ENCODE measurements at places on chromosomes 12 and 14.

DNA sequence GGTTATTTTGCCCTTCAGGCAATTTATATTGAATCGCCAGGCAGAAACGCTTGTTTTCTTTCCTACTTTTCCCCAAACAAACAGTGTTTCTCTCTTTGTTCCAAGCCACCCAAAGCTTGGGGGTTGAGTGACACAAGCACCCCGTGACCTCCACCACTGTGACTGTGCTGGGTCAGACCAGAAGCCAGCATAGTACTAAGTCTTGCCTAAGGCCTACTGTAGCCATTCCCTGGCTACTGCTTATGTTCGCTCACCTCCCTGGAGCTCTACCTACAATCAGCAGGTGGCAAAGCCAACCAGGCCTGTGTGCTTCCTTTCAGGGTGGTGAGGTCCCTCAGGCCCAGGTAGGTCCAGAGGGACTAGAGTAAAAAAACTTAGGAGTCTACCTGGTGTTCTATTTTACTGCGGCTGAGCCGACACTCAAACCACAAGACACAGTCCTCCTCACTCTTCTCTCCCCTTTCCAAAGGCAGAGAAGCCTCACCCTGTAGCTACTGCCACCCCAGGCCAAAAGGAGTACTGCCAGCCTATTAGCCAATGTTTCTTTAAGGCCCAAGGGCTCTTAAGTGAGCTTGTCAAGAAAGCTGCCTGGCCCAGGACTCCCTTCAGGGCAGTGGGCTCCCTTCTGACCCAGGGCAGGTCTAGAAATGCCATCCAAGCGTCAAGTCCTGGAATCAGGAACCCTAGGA lies 411.8 kb upstream of the MIS18BP1 start:
- no peak for DNase-seq

DNA sequence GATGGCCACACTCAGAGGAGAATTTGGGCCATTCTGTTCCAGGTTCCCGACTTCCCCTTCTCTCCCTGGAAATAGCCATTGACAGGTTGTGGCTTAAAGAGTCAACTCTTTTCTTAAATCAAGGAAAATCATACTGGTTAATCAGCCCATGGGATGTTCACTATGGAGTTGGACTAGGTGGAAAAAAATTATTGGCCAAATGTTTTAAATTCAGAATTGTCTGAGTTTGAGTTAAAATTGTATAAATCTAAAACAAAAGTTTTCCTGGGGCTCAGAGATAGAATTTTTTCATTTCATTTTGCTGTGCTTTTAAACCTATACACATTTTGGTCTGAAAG lies 6.5 kb downstream of the ESRRB start:
- no peak for DNase-seq

DNA sequence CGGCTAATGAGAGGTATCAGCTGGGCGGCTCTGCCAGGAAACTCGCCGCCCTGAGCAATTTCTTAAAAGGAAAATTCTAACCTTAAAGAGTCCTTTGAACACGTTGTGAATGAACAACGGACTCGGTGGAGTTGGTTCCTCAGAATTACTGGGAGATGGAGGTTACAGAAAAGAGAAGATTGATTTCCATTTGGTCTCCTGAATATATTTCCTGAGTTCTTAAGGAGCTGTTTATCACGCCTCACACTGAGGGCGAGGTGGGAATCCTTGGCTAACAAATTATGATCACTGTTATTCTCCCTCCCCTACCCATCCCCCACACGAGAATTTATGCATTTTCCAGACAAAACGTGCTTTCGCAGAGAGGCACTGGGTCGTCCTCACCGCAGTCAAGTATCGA lies 194.5 kb upstream of the C14orf180 start:
- no peak for DNase-seq

GRCh38 chr14:101478096-101478495 lies 83.2 kb upstream of the DIO3 start:
- no peak for DNase-seq

DNA sequence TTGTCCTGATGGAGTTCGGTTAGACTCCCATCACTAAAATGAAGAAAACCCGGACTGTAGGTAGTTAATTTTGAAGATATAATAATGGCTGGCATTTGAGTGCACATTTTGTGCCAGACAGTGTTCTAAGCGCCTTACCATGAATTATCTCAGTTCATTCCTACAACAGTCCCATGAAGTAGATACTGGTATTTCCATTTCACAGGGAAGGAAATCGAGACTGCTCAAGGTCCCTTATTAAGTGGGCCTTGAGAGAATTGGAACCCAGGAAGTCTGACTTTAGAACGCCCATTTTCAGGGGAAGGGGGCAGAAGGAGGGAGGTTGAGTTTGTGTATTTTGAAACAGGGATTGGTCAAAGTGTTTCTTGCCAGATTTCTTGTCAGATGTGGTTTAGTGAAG lies 855 bp downstream of the MNAT1 start:
- no peak for DNase-seq

GRCh38 chr12:67698672-67699581 lies 50.4 kb downstream of the DYRK2 start:
- DNase-seq = peak; percentile 53

- DNase-seq = no peak
Observed at GRCh38 chr14:103686831-103687485, 28.3 kb downstream of the XRCC3 start.

- DNase-seq = peak; percentile 31
Observed at GRCh38 chr14:94056579-94057308, 24.3 kb downstream of the DDX24 start.

- DNase-seq = no peak
Observed at GRCh38 chr14:68621400-68622365, 171.2 kb downstream of the ZFP36L1 start.

GRCh38 chr14:68099495-68100045 lies 280.0 kb downstream of the RAD51B start:
- no peak for DNase-seq

DNA sequence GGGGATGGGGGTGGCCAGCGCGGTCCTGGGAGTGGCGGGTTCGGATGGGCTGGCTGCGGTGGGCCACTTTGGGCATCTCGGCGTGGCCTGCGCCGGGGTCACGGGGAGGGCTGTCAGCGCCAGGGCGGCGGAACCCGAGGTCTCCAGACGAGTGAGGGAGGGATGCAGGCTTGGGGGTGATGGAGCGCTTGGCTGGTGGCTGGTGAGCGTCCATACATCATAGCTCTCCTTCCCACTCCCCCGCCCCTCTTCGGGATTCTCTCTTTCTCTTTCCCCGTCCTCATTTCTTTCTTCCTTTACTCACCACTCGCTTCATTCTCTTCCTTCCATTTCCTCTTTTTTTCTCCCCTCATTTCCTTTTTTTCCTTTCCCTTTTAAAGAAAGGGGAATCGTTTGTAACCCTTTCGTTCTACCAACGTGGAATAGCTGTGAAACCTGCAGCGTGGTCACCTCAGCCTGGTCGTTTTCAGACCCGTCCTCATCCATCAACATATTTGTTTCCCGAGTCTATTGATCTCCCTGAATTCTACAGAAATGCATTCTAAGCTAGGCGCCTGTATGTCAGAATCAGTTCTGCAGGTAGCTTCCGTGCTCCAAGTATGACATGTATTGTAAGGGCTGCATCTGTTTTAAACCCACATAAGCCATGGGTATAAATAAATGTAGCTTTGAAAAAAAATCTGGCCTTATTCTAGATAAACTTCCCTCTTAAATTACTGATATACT lies 260.3 kb upstream of the E2F7 start:
- DNase-seq = no peak

DNA sequence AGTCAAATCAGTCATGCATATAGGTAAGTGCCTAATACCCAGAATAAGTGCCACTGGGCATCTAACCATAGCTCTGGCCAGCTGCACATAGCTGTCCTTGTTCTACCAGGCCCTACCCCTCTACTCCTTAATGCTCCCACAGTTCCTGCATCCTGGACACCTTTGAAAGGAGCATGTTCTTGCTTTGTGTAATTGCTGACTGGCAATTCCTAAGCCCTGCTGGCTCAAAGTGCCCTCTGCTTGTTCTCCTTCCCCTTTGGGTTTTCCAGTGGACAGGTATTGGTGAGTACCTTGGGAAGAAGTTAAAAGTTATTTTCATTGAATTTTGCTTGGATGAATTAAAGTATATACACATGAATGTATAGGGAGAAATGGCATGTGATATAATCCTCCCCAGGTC lies 516.4 kb downstream of the ETNK1 start:
- DNase-seq = no peak

DNA sequence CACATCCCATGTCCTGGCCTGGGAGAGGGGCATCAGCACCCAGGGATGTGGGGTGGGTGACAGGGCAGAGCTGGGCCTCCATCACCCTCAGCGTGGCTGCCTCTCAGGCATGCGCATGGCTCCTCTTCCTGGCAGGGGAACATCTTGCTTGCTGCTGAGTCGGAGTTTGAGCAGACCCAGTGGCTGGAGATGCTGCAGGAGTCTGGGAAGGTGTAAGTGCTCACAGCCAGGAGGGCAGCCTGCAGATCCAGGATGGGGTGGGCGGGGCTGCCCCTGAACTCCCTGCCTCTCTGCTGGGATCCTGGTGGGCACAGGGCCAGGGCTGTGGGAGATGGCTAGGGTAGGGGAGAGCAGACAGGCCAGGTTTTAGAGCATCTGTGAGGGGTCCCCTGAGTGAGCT lies 16.2 kb downstream of the PLEKHD1 start:
- no peak for DNase-seq

- DNase-seq = no peak
Observed at GRCh38 chr12:120798696-120799095, 73.1 kb downstream of the ACADS start.

DNA sequence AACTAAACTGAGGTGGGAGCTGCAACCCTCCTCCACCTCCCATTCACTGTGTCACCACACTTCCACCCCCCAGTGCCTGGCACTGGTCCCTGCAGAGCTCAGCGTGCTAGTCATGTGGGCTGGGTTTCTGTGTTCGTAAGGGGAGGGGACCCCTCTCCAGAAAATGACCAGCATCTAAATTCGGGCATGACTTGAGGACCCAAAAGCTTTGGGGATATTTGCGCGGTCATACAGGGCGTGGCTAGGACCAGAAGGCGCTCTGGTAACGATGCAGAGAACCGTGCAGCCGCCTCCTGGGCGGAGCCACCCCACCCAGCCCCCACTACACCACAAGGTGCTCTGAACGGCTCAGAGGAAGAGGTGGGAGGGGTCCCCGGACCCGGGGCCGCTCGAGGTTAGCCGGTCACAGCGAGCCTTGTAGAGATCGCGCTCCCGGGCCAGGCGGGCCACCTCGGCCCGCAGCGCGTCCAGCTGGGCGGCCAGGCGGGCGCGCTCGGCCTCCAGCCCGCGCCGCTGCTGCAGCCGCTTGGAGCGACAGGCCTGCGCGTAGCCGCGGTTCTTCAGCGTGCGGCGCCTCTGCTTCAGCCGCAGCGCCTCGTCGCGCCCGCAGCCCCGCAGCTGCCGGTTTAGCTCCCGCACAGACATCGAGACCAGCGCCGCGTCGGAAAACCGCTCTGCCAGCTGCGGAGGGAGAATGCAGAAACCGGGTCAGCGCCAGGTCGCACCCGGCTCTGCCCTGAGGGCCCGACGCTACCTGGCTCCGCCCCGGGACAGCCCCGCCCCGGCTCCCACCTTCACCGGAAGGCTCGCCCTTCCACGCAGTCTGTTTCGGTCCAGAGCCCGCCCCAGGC lies 9.8 kb downstream of the CPNE6 start:
- DNase-seq = peak; percentile 86

DNA sequence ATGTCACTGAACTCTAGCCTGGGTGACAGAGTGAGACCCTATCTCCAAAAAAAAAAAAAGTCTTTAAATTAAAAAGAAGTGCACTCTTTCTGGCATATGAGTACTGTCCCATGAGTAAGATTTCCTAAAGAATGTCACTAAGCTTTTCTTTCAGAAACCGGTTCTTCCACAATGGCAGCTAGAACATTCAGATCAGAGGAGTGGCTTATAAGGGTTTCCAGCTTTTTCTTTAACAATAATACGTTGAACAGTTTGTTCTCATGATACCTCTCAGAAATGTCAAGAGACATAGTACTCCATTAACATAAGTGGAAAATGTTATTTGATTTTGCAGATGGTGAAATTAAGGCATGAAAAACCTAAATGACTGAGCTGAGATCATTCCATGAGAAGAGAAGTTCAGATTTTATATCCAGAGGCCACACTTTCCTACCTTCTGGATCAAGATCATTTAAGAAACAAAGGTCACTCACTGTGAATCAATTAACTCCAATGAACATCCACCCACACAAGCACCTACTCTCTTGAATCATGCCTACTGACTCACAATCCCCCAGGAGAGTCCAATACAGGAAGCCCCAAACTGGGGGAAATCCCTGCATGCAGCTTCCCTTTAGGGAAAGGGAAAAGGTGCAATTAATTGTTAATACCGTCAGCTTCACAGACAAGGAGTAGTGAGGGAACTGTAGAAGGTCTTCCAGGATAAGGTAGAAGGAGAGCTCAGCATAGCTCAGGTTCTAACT lies 86.9 kb downstream of the SPTSSA start:
- no peak for DNase-seq

- no peak for DNase-seq
Observed at GRCh38 chr14:56138928-56139327, 20.7 kb downstream of the PELI2 start.

DNA sequence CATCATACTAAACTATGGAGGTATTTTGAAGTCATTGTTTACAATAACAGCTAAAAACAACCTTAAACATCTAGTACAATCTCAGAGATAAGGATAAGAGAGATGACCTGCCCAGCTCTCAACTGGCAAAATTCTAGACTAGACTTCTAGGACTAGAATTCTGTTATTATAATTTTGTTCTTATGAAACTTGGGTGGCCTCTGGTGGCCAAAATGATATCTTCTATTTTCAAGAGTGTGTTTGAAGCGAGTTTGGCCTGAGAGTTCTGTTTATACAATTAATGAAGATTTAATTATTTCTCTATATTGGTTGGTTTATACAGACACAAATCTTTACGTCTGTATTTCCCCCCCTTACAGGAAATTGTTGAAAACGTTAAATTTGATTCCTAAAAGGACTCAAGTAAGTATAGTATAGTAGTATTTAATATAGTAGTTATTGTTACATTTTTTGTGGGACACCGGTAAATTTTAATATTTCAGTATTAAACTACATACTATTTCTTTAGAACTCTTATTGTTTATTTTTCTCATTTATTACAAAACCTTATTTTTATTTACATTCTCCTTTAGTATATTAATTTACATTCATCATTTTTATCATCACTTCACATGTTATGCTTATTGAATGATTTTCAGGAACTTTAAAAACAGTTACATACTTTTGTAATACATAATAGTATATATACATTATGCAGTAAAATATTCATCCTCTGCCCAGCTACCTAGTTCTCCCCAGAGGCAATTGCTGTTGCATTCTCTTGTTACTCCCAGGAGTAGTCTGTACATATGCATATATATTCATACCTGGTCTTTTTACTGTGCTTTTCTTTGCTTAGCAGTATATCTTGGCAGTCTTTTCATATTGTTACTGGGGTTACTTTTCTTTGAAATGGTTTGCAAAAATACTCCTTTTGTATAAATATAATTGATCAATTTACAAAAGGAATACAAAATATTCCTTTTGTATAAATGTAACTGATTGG lies 6.6 kb downstream of the PPHLN1 start:
- DNase-seq = no peak

- DNase-seq = no peak
Observed at GRCh38 chr14:44896275-44897040, 65.3 kb downstream of the KLHL28 start.

Data from activated T-cell treated with anti-CD3 and anti-CD28 coated beads, Interleukin-2, amount 50 U/mL, for 48 hours (primary cell).